ENCODE measurements at places on chromosomes 7 and 10. TPM values are rescaled to one million over a fixed set of nuclear protein-coding genes. Genes with fewer than 3 reads are reported as not detected.

DNA sequence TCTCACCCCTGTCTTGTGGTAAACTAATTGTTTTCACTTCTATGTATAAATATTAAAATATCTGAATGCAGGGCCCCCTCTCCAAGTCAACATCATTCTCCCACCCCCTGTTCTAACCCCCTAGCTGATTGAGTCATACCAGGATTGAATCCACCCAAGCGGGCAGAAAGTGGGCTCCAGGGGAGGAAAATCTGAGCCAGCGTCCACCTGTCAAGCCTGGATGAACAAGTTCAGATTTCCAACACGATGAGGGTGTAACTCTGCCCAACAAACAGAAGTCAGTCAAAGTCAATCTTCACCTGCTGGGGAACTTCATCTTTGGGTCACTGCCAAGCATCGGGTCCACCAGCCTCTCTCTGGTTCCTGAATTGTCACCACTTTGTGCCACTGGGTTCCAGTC, 162.9 kb upstream of the CELF2 start:
- no peak for DNase-seq

GRCh38 chr10:110162741-110163145, 44.7 kb upstream of the MXI1 start:
- DNase-seq, result no peak

- DNase-seq, result no peak
Measured at GRCh38 chr10:111116211-111116610, 39.4 kb downstream of the ADRA2A start.

DNA sequence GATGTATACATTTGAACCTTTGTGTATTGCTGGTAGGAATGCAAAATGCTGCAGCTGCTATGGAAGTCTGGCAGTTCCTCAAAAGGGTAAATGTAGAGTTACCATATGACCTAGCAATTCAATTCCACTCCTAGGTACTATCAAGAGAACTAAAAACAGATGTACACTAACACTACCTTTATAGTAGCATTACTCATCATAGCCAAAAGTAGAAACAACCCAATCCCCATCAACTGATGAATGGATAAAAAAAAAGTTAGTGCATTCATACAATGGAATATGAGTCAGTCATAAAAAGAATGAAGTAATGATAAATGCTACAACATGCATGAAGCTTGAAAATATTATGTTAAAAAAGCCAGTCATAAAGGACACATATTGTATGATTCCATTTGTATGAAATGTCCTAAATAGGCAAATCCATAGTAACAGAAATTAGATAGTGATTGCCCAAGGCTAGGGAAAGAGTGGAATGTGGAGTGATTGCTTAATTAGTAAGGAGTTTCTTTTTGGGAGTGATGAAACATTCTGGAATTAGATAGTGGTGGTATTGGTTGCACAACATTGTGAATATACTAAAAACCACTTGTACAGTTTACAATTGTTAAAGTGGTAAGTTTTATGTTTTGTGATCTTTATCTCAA, 96.4 kb upstream of the AOAH start:
- peak; percentile 29 for DNase-seq

DNA sequence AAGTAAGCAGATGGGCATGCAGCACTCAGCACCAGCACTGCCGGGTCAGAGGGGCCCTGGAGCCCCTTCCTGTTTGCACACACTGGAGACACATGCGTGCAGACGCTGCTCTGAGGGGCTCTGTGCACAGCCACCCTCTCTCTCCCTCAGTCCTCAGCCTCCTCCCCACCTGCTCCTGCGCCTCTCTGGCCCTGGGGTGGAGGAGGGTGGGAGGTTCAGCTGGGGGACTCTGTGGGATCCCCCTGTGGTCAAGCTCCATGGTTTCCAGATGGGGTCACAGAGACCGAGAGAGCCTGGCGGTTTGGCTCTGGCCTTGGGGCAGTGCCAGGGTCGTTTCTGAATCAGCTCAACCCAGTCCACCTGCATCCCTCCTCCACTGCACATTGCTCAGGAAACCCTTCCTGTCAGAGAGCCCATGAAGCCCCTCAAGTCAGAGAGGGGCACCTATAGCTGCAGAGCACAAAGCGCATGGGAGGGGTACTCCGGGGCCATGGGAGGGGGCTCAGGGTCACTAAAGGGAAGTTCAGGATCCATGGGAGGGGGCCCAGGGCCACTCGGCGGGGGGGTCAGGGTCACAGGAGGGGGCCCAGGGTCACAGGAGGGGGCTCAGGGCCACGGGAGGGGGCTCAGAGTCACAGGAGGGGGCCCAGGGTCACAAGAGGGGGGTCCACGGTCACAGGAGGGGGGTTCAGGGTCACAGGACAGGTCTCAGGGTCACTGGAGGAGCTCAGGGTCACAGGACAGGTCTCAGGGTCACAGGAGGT, 161.7 kb downstream of the ADARB2 start:
- no peak for DNase-seq

- DNase-seq, result no peak
Measured at GRCh38 chr10:102413053-102413705, 5.4 kb downstream of the PSD start.

- no peak for DNase-seq
Measured at GRCh38 chr7:139623518-139623917, 100.0 kb downstream of the CLEC2L start.

DNA sequence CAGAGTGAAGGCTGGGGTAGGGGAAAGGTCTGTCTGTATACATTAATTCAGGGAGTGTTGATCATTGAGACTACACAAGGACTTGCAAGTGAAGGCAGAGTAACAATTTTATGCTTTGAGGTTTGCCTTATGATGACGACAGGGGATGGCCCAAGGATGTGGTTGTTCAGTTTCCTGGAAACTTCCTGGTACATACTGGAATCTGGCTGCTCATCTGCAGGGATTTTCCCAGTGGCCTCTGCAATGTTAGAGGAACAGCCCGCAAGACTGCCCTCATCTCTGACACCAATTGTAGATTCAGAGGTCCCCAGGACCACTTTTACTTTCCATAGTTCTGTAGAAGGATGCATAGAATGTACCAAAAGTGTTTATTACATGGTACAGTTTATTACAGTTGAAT, 189.6 kb downstream of the TMEM178B start:
- no peak for DNase-seq

- DNase-seq, result no peak
Measured at GRCh38 chr10:2048337-2048973, 311.1 kb upstream of the ADARB2 start.

- no peak for DNase-seq
Measured at GRCh38 chr7:4307316-4308204, 374.5 kb upstream of the FOXK1 start.

GRCh38 chr10:127523476-127523875, 25.6 kb upstream of the NPS start:
- DNase-seq, result no peak

Gene PDZD7
- 6.6 TPM for total RNA-seq

Gene PRPS1L1
- total RNA-seq, result not detected

Gene CHN2
- 5.1 TPM for total RNA-seq

Gene EVX1
- not detected for total RNA-seq

Gene CPEB3
- total RNA-seq, result 0.58 TPM

All from epithelial cell of proximal tubule (primary cell).